HAP-1 (cell line): ENCODE measurements at places on chromosomes 6 and 20.
A peak's percentile ranks its signal among the peaks of the same experiment; 100 is the strongest.

GRCh38 chr6:115468272-115469005 lies 592.3 kb downstream of the FRK start:
- no peak for DNase-seq

GRCh38 chr20:2741881-2742280 lies 49.3 kb downstream of the EBF4 start:
- no peak for DNase-seq

DNA sequence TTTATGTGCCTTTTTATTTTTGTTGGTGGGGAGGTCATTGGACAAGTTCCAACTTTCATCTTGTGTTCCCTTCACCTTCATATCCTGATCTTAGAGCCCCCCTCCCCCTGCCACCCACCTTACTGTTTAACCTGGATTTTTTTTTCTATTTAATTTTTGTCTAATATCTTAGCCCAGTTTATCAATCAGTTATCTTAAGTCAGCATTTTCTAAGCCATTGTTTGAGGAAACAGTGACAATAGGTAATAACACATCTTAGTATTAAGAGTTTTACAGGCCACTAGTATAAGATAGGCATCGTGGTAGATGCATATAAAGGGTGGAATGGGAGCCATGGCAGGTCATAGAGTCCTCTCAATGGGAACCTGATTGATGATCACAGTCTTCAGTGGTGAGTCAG lies 2.4 kb downstream of the ABT1 start:
- no peak for DNase-seq

- DNase-seq, result no peak
These were observed 194.7 kb downstream of the PKHD1 start for GRCh38 chr6:51892750-51893149.

- no peak for DNase-seq
These were observed 216.4 kb downstream of the UNC5CL start for GRCh38 chr6:40822619-40823018.

DNA sequence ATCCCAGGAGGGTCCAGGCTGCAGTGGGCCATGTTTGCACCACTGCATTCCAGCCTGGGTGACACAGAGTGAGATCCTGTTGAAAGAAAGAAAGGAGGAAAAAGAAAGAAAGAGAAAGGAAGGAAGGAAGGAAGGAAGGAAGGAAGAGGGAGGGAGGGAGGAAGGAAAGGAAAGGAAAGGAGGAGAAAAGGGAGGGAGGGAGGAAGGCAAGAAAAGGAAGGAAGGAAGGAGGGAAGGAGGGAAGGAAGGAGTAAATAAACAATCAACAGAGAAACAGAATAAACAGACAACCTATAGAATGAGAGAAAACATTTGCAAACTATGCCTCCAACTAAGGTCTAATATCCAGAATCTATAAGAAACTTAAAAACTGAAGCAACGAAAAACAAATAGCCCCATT lies 11.6 kb upstream of the PHACTR1 start:
- no peak for DNase-seq

DNA sequence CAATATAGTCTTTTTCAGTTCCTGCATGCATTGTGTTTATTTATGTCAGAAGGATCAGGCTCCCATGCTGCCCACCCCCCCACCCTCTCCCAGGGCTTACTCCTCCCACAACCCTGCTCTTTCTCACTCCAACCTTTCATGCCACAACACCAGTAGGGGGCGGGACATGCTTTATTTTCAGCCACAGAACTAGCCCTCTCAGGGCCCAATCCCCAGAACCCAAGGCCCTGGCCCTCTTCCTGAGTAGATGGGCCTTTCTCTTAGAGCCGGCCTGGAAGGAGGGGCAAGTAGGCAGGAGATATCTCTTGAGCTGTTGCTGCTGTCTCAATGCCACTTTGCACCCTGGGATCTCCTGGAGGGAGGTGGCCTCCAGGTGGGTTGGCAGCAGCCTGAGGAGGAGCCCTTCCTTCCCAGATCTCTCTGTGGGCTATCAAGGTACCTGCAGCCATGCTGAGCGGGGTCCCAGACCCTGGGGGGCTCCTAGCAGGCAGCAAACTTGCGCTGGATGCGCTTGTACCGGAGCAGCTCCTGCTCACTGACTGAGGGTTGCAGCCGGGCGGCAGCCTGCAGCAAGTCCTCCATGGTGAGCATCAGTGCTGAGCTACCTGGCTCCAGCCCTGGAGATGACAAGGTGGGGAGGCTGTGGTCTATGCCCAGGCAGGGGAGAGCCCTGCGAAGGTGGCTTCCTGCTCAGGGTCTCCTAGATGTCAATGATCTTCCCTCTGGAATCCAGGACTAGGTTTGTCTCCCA lies 3.5 kb downstream of the GNMT start:
- DNase-seq, result peak; percentile 32

- DNase-seq, result no peak
These were observed 608.0 kb downstream of the COL12A1 start for GRCh38 chr6:74597840-74598239.

- DNase-seq, result no peak
These were observed 206.6 kb upstream of the PREP start for GRCh38 chr6:105609375-105609991.

DNA sequence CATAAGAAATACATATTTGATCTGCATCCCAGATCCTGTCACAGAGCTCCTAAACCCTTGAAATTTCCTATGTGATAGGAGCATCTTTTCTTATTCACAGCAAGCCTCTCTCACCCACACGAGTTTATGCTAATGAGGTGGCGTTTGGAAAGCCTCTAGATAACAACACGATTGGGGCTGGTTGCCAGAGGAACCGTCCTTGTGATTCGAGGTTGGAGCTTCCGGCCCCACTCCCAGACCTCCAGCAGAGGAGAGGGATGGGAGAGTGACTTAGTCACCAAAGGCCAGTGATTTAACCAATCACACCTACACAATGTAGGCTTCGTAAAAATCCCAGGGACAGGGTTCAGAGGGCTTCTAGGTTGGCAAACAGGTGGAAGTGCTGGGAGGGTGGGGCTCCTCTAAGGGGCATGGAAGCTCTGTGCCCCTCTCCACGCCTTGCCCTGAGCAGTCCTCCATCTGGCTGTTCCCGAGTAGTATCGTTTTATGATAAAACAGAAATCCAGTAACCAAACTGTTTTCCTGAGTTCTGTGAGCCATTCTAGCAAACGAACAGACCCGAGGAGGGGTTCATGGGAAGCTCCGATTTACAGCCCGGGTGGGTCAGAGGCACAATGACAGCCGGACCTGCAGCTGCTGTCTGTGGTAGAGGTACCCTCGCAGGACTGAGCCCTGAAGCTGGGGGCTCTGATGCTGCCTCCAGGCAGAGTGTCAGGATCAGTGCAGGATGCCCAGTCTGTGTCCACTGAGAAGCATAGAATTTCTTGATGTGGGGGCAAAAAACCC lies 238.1 kb upstream of the ARID1B start:
- DNase-seq, result no peak

GRCh38 chr6:50842861-50843384 lies 24.3 kb downstream of the TFAP2B start:
- no peak for DNase-seq

DNA sequence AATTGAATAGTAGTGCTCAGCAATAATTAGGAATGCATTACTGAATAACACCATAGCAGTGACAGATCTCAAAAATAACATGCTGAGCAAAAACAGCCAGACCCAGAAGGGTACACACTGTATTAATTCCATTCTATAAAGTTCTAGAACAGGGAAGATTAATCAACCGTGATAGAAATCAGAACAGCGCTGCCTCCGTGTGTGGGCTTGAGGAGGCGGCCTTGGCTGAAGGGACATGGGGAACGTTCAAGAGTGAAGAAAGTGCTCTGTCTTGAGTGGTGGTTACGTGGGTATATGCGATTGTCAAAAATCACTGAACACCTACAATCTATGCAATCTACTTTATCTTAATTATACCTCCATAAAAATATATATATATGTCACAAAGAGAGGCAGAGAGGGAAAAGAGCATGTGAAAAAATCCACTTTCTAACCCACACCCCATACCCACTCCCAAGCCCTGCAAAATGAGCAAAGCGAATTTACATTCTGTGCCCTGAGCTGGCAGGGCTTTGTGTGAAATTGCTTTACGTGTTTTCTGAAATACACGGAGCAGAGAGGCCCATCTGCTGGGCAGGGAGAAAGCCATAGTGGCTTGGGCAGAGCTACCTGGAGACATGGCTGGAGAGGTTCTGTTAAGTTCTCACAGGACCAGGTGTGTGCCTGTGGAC lies 74.4 kb downstream of the NFATC2 start:
- no peak for DNase-seq

GRCh38 chr6:131124336-131125071 lies 10.8 kb upstream of the AKAP7 start:
- no peak for DNase-seq

- no peak for DNase-seq
These were observed 172.6 kb downstream of the BMP2 start for GRCh38 chr20:6940048-6940447.

GRCh38 chr6:74715355-74716085 lies 490.3 kb downstream of the COL12A1 start:
- DNase-seq, result no peak

DNA sequence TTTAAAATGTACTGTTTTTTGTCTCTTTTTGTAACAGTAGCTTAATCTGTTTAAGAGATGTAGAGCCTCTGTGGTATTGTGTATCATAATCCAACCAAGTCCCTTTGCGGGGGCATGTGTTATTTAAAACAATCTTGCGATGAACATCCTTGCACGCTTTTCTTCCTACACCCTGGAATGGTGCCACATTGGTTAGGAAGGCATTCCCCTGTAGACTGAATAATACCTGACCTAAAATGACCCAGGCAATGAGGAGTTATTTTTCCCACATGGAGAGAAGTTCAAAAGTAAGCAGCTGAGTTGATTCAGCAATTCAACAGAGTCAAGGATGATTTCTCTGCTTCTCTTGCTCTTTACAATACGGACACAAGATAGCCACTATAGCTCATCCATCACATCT lies 142.0 kb upstream of the PMEPA1 start:
- DNase-seq, result no peak

GRCh38 chr6:26394289-26394688 lies 7.8 kb upstream of the BTN3A1 start:
- DNase-seq, result no peak

DNA sequence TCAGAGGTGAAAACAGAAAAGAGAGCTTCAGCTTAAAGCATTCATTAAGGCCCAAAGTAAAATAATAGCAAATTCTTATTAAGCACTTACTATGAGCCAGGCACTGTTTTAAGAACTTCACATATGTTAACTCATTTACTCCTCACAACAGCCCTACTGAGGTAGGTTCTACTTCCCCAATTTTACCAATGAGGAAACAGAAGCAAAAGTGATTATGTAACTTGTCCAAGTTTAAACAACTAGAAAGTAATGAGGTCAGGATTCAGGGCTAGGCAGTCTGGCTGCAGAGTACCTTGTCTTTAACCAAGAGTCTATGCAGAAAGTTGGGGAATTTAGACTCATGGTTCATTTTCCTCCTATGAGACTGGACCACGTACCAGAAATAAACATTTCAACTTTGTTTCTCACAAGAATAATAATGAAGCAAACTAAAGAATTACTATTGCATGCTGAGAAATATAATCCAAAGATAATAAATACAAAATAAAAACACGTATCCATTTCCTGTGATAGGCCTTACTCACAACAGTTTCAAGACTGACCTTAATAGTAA lies 3.8 kb downstream of the COL21A1 start:
- DNase-seq, result no peak

GRCh38 chr20:14477125-14477524 lies 139.7 kb upstream of the FLRT3 start:
- DNase-seq, result no peak

- peak; percentile 62 for DNase-seq
These were observed 1.9 kb downstream of the GRM4 start for GRCh38 chr6:34143884-34144580.

GRCh38 chr6:160333841-160334240 lies 14.3 kb upstream of the SLC22A3 start:
- no peak for DNase-seq

- no peak for DNase-seq
These were observed 81.7 kb upstream of the SHLD1 start for GRCh38 chr20:5668529-5668868.

DNA sequence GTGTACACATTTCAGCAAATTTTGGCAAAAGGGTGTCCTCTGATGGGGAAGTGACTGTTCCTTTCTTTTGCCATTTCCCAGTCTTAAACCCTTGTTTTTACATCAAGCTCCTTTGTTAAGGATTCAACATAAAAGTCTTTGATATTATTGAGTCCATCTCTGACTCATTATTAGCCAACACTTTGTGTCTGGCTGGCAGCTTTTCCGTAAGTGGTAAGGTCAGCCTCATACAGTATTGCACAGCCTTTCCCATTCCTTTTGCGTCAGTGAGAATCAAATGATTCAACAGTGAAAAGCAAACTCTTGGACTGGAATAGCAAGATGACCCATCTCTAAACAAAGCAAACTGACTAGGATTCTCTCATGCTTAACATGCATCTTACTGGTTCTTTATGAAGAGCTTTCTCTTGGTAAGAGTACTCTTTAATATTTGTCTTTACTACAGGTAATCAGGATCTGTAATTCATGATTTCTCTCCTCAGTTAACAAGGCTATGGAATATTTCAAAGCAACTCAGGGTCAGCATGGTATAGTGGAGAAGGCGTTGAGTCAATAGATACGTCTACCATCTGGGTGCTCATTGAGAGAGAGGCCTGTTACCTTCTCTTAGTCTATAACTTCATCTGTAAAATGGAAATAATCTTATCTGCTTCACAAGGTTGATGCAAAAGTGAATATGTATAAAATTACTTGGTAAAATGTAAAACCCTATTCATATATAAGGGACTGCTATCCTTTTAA lies 183.6 kb downstream of the PRL start:
- DNase-seq, result no peak

DNA sequence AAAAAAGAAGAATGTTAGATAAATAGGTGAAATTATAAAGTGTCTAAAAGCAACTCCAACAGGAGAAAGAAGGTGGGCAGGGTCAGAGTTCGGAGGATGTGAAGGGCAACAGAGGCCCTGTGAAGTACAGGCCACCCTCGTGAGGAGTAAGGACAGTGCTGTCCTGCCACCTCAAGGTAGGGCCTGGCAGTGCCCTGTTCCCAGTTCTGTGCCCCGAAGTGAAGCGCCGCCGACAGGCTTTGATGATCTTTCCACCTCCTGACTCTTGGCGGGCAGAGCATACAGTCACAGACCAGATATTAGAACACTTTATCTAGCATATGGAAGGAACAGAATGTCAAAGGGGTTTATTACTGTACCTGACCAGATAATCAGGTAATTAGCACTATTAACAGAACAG lies 75.8 kb downstream of the GJA10 start:
- DNase-seq, result no peak

DNA sequence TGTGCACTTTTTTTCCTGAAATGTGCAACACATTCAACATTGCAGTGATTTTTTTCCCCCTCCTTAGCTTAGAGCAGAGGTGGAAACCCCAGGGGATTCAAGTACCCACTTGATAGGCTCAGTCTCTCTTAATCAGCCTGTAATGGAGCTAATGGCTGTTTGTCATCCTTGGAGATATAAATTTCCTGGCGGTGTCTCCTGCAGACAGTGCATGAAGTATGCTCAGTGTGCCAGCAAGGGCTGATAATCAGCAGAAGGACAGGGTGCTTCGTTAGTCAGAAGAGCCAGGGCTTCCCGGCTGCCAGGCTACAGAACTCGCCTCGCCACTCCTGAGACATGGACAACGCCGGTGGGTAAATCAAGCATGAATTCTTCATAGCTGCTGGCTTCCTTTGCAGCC lies 69.8 kb upstream of the PHACTR2 start:
- DNase-seq, result no peak

GRCh38 chr20:40967700-40968099 lies 60.9 kb upstream of the TOP1 start:
- no peak for DNase-seq

- no peak for DNase-seq
These were observed 165.5 kb upstream of the BMP5 start for GRCh38 chr6:56040889-56041301.
